ENCODE measurements at places on chromosomes 4 and X.

DNA sequence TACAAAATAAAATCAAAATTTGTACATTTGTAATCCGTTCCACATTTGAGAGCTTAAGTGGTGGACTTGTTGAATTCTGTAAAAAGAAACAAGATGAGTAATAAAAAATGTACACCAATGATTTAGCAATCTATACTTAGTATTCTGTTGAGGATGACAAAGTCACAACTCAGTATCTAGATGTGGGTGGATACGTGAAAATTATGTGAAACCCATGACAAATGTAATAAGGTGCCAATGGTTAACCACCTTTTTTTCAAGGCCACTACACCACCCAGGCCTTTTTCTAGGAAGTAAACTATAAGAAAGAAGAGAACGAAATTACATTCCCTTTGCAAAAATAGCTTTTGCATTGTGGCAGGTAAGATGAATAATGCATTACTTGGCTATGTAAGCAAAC lies 77.0 kb downstream of the ATP8A1 start:
- no peak for DNase-seq

DNA sequence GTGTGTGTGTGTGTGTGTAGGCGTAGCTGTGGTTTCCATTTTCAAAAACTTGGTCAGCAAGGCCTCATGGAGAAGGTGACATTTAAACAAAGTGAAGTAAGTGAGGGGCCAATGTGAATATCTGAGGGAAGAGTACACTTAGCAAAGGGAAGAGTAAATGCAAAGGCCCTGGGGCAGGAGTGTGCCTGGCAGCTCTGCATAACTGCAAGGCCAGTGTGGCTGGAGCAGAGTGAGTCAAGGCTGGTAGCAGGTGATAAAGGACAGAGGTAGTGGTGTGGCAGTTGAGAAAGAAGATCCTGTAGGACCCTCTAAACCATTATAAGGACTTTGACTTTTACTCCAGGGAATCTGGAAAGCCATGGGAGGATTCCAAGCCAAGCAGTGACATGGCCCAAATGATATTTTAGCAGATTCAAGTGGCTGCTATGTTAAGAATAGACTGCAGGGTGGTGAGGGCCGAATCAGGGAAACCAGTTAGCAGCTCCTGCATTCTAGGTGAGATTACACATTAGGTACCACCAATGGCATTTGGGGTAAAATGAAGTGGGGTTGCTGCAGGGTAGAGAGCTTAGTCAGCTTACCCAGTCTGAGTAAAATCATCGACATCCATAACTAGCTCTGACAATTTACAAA lies 5.9 kb upstream of the TBC1D1 start:
- DNase-seq = no peak

DNA sequence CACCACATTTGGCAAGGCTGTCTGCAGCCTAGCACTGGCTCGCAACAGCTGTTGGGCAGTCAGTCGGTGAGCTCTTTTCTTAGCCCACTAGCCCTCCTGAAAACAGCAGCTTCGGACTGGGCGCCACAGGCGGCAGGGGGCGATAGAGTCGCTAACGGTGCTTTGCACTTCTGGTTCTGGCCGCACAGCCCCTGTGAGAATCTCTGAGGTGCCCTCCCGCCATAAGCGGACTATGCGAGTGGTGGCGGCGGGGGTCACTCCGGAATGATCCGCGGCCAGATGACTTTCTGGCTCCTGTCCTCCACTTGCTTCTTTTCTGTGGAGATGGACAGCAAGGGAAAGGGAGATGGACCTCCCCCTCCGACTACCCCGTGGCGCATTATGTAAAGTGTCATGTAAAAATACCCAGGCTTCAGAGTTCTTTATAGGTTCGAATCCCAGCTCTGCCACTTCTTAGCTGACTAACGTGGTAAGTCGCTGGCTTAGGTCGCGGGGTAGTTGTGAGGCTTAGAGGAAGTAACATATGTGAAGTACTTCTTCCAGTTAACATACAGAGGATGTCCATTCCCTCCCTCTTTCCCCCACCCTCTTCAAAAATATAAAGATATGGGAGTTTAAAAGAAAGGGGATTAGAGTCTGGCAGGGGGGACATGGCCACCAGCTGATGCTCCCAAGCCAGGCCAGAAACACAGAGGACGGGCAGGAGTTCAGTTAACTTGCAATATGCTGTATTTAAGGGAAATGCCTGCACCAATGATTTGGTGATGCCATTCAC lies 11.0 kb downstream of the ARHGAP36 start:
- DNase-seq = peak; percentile 86

DNA sequence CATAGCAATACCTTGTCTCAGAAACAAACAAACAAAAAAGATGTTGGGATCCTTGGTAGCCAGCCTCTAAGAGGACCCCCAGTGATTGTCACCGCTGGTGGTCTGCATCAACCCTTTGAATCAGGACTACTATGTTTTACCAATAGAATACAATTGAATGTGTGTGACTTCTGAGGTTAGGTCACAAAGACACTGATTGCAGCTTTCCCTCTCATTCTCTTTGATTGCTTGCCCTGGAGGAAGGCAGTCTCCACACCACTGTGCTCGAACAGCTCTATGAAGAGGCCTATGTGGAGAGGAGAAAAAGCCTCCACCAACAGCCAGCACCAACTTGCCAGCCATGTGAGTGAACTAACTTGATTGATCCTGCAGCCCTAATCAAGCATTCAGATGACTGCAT lies 2.8 kb upstream of the SMIM14 start:
- peak; percentile 28 for DNase-seq

DNA sequence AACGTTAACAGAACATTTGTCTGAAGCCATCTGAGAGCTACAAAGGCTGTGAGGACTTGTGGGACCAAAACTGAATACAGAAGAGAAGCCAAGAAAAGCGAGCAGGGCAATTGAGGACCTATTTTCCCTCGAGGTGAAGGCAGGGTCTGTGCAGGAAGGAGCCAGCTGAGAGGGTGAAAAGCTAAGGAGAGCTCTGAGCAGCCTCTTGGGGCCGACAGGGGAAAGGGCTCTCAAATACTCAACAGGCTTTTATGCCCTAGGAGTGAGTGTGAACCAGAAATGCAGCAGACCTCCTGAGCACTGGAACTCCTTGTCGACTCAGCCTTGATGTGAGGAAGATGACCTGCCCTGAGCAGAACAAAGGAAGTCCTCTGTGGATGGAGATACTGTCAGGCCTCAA lies 54.2 kb downstream of the C4orf50 start:
- DNase-seq = no peak

GRCh38 chrX:16137416-16138107 lies 14.2 kb downstream of the GRPR start:
- DNase-seq = no peak

All from mesendoderm (in vitro differentiated cells).